ENCODE measurements at places on chromosomes 3 and 15.

DNA sequence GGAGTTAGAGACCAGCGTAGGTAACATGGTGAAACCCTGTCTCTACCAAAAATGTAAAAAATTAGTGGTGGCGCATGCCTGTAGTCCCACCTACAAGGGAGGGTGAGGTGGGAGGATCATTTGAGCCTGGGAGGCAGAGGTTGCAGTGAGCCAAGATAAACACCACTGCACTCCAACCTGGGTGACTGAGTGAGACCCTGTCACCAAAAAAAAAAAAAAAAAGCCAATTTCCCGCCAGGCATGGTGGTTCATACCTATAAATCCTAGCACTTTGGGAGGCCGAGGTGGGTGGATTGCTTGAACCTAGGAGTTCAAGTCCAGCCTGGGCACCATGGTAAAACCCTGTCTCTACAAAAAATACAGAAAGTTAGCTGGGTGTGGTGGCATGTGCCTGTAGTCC, 6.9 kb downstream of the CNOT10 start:
- DNase-seq, result no peak

DNA sequence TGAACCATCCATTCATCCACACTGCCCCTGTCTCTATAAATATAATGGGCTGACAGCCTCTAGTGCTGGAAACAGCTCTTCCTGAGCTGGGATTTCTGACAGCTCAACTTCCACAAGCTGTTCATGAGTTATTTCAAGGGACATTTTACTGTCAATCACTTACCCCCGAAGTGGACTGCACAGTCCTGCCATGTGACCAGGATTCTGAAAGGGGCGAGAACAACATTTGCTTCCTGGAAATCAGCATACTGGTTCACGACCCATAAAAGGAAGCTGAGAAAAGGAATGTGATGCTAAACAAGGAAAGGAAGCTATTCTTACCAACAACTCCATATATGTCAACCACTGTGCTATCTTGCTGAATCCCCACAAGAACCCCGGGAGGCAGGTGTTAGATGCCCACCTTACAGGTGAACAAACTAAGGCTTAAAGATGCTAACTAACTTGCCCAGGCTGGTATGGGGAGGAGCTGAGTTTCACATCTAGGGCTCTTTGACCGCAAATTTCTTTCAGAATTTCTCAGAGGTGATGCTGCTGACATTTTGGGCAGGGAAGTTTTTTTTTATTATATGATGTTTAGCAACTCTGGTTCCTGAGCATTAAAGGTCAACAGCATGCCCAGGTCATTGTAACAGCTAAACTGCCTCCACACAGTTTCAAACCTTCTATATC, 16.5 kb upstream of the REC114 start:
- no peak for DNase-seq

GRCh38 chr3:143016321-143016972, 15.1 kb downstream of the U2SURP start:
- DNase-seq, result no peak

DNA sequence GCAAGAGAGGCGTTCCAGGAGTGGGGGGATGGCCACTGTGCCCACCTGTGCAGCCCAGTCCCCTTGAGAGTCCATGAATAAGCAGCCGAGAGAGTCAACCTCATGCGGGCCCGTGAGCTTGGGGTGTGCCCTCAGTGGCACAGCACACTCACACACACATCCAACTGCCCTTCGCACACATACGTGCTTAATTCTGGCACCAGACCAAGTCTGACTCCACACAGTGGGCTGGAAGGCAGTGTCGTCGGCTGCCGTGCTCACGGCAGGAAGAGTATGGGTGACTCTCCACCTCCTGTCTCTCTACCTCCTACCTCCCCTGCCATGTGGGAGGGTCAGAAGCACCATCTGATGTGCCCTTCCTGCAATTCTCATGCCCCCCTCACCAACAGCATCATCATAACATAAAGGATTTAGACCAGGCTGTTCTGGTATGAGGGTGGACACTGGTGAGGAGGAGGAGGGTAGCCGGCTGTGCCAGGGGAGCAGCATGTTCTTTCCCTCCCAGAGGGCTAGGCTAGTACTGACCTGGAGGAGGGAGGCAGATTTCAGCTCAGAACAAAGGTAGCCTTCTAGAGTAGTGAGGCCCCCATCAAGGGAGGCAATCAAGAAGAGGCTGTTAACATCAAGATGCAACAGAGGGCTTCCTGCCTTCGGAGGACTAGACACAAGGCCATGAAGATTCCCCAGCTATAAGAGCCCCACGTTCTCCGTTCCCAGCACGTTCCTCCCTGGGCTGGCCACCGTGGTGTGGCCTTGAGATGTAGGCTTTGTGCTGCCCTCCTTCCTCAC, 5.3 kb upstream of the STRA6 start:
- DNase-seq, result no peak

DNA sequence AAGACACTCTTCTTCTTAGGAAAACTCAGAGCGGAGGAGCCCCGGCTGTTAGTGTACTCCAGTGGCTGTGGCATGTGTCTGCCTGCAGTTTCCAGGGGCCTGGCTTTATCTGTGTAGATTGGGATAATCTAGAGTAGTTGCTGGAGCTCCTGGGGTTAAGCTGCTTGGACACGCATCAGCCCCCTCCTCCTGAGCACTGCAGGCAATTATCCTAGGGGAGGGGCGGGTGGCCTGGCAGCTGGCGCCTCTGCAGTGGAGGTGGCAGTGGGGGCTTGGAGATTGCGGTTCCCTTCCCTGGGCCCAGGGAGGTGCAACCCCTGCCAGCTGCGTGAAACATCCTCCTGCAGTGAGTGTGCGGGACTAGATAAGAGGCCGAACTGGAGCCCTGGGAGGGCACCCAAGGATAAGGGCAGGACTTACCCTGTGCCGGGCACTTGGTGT, 68.2 kb downstream of the EFCAB12 start:
- no peak for DNase-seq

DNA sequence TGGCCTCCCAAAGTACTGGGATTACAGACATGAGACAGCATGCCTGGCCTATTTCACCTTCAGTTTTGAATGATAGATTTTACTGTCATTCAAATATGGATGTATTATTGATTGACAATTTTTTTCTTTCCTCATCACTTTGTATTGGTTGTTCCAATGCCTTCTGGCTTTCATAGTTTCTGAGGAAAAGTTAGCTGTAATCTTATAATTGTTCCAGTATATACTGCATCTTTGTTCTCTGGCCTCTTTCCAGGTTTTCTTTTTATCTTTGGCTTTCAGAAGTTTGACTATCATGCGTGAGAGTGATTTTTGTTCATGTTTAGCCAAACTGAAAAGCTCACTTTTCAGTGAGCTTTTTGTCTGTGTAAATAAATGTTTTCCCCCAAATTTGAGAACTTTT, 157.1 kb downstream of the RSRC1 start:
- DNase-seq, result no peak

- no peak for DNase-seq
Observed at GRCh38 chr15:39907216-39907615, 12.8 kb downstream of the GPR176 start.

Measured in cortex of kidney (tissue), 1 donor.